ENCODE measurements at places on chromosomes 5 and 9.

DNA sequence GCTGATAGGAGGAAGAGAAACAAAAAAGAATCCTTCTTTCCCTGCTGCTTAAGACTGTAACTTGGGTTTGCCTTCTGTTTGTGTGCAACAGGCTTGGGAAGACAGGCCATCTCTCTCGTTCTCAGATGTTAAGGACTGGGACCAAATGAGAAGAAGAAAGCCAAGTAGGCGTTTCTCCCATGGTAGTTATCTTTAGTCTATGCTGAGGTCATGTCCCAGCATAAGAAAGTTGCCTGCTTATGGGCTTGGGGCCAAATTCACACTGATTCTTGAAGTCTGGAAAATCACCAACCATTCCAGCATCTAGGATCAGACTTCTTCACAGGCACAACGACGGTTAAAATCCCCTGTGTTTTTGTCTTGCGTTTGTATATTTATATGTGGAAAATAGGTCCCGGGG is 44.2 kb upstream of the PALM2AKAP2 start:
- DNase-seq = no peak

DNA sequence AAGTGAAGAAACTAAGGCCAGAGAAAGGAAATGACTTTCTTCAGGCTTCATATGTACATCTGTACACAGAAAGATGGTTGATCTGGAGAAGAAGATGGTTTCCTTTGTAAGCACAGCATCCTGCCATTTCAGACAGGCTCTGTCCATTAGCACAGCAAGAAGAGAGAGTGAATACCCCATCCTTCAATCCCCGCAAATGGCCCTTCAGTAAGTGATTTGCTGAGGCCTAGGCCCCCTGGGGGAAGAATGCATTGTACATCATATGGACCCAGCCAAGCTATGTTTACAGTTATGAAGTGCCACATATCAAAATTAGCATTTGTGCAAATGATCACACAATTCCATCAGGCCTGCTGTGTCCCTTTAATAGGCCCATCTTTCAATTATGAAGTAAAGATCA is 657.4 kb downstream of the BRINP1 start:
- DNase-seq = no peak

- DNase-seq = no peak
Measured at GRCh38 chr9:132894862-132895835, 16.5 kb downstream of the SPACA9 start.

DNA sequence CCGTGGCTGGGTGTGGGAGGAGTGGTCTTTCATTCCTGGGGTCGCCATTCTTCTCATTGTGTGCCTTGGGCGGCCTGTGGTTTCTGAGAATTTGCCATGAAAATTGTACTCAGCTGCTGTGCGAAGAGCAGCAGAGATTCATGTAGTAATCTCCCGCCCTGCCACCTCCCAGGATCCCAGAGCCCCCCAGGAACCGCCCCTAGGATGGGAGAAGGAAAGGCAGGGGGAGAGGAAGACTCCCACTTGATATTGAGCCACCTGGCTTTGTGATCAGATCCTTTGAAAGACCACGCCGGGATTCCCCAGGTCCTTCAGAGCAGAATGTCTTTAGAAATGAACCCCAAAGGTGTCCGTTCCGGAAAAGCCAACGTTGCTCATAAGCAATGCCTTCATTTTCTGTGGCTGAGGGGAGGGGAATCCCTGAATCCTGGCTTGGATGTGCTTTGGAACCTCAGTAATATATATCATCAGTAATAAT is 27.6 kb downstream of the NEURL1B start:
- DNase-seq = no peak

GRCh38 chr9:37415011-37415719 is 7.3 kb upstream of the GRHPR start:
- DNase-seq = peak; percentile 35

DNA sequence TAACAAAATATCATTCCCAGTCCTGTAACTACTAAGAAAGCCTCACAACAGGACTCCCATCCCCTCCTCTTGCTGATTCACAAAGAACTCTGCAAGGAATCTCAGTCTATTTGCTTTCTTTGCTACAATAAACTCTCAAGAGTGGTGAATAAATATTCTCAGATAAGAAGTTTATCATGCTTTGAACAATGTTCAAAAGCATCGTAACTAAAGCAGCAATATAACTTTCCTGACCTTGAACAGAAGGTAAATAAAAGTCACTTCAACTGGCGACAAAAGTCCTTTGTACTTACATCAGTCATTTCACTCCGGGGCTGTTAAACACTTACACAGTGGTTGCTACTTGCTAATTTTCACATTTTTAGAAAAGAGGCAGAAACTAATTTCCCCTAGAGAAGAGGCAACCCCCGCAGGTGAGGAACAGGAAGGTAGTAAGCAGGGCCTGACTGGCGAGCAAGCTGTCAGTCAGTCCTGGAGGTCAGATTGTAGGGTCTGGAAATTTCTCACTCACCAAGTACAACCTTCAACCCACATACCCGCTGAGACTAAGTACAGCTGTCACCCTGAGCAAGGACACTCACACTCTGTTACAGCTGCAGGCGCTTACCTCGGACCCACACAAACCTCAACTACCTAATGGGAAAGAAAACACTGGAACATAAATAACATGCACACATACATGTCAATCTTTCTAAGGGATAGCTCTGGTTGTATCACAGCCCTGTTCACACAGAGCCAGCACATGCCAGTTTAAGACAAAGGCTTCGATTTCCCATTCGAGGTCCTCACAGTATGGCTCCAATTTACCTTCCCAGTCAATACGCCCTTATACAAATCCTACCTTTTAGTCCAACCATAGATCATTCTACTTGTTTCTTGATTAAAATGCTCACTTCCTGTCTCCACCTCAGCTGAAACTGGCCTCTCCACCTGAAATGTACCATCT is 104.6 kb upstream of the RETREG1 start:
- DNase-seq = no peak
